ENCODE measurements at places on chromosomes 11 and 22.
A peak's percentile ranks its signal among the peaks of the same experiment; 100 is the strongest.

DNA sequence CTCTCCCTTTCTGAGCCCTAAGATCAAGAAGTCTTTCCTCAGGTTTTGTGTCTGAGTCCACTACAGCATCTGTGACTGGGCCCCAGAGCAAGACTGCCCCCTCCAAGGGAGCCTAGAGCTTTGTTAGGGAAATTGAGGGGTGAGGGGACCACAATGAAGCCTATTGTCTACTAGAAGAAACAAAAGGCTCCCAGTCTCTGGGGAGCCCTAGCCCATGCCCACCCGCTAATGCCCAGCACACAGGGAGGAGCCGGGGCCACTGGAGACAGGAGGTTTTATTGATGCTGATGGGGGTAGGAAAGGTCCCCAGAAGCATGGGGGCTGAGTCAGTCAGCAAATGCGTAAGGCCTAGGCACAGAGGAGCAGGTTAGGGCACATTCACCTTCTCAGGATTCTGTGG, 14.0 kb downstream of the RHOG start:
- no peak for DNase-seq

DNA sequence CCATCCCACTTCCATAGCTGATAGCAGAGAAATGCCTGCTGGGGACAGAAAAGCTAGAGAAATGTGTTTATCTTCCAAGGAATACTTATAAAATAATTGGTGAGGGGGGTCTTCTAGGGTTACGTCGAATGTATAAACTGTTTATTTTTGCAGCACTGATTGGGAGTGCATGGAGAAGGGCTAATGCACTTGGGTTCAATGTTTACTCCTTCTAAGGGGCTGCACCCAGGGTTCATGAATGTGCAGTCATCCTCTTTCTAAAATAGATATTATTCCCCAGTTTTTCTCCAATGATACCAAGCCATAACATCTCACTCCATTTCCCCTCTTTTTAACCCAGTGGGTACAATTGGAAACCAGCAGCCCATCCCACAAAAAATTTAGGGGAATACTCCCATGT, 336.9 kb downstream of the ETS1 start:
- no peak for DNase-seq

DNA sequence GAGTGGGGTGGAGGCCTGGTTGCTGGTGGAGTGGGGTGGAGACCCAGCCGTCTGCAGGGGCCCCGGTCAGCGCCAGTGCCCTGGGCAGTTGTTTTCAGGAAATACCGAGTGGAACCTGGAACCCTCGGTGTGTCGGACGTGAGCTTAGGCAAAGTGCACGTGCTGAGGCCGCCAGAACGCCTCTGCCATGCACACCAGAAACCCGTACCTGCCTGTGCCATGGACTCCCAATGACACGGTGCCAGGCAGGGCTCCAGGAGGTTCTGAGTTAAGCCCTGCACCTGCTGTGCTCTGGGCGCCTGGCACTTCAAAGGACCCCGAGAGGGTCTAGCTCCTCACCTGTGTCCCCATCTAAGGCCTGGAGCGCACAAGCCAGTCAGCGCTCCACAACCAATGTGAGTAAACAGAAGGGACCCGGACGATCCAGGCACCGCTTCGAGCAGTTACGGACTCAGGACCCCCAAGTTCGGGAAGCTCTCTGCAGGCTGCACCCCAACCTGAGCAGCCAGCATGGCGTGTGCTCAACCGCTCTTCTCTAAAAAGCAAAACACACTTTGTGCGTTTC, 12.3 kb downstream of the TOLLIP start:
- no peak for DNase-seq

DNA sequence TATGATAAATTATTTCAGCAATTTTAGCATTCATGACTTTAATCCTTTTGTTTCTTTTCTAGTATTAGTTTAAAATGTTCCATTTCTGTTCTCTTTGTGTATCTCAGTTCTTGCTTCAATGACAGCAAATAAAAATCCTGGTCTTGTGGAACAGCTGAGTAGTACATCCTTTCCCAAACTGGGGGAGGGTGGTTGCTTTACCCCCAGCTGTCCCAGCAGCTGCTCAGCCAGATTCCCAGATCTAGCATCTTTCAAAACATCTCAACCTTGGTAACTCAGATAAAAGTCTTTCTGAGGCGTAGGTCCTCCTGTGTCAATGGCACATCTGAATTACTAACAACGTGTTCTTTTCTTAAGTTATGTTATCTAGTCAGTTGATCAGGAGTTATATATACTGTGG, 72.2 kb upstream of the GRK2 start:
- no peak for DNase-seq

DNA sequence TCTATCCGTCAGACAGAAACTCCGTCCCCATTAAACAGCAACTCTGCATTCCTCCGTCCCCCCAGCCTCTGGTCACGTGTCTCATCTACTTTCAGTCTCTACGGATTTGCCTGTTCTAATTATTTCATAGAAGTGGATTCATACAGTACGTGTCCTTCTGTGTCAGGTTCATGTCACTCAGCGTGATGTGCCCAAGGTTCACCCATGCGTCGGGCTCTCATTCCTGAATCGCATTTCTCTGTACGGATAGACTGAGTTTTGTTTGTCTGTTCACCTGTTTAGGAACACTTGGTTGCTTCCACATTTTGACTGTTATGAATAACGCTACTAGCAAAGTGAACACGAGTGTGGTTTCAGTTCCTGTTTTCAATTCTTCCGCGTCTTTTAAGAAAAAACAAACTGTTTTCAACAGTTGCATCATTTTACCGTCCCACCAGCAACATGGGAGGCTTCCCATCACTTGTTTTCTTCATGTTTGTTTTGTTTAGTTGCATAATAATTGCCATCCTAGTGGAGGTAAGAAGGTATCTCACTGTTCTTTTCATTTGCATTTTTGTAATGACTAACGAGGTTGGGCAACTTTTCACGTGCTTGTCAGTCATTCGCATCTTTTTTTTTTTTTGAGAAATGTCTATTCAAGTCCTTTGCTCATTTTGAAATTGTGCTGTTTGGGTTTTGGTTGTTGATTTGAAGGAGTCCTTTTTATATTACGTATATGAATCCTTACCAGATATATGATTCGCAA, 8.9 kb upstream of the NLRP6 start:
- no peak for DNase-seq

DNA sequence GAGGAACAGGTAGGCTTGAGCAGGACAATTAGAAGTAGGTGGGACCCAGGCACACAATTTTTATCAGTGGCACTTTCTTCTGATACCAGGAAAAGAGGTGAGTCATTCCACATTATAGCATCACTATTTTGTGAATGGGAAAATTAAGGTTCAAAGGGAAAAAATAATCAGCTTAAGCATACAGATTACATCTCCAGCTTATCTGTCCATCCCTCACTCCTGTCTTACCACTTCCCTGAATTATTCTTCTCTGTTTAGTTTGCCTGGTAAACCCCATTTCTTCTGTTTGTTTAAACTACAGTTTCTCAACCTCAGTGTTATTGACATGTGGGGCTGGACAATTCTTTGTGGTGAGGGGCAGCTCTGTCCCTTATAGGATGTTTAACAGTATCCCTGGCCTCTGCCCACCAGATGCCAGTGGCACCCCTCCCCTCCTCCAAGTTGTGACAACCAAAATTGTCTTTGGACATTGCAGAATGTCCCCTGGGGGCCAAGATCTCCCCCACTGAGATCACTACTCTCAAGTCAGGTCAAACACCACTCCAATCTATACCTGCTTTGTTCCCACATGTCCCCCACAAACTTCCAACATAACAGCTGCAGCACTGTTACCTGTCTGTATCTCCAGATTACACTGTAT, 8.5 kb upstream of the XBP1 start:
- no peak for DNase-seq

- DNase-seq, result no peak
Measured at GRCh38 chr11:69683764-69684333, 8.7 kb upstream of the LTO1 start.

DNA sequence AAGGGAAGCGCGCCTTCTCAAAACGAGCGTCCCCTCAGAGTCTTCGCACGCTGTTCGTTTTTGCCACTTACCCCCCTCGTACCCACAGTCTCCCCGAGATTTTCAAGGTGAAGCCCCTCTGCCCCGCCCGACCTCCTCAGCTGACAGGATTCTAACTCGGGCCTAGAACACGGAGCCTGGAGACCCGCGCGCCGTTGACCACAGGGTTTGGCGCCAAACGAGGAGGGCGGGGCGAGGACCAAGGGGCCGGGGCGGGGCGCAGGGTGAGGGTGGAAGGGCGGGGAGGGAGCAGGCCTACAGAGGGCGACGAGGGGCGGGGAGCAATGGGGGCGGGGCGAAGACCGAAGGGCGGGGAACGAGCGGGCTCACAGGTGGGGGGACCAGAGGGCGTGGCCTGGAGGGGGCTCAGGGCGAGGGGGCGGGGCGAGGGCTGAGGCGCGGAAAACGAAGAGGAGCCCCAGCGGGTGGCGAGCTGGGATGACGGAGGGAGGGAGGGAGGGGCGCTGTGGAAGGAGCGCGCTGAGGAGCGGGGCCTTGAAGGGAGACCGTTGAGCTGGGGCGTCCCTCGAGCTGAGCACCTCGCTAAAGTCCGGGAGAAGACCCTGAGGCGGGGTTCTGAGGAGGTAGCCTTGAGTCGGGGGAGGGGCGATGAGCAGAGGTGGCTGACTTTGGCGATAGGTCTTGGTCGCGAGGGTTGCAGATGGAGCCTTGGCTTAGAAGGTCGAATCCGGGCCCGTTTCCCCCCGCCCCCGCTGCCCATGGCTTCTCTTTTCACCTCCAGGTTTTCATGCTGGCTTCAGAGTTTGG, at the start of gene DMC1:
TSS of gene DMC1 (minus strand) at position 212 of the 807 bp plus-strand sequence. CDS start 1,927 bp downstream, outside the sequence.
- DNase-seq, result peak; percentile 33

GRCh38 chr22:45760682-45761081, 89.0 kb downstream of the ATXN10 start:
- no peak for DNase-seq

DNA sequence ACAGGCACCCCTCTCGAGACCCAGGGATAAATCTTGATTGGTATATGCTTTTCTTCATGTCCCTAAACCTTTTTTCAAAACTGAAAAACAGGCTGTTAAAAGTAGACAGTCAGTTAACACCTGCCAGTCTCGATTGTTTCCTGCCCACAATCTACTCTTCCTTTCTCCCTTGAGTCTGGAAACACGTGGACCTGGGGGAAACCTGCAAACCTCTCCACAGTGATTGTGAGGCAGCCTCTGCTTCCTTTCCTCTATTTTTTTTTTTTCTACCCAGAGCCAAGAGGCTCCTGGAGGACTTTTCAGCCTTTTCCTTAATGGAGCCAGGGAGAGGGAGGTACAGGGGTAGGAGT, 69.4 kb upstream of the CLMP start:
- no peak for DNase-seq

Measured in NCI-H1436 treated with DMSO at 0.1 percent for 48 hours (cell line).